ENCODE measurements at places on chromosomes 4 and X. TPM values are rescaled to one million over a fixed set of nuclear protein-coding genes. Genes with fewer than 3 reads are reported as not detected.

The EDNRA gene
- total RNA-seq, result 25.7 TPM

The IGSF1 gene
- 0.09 TPM for total RNA-seq

The HSD17B13 gene
- 4.2 TPM for total RNA-seq

The NCAPG gene
- 2.2 TPM for total RNA-seq

The TNIP3 gene
- total RNA-seq, result 0.95 TPM

The POF1B gene
- 2.5 TPM for total RNA-seq

The RPA4 gene
- total RNA-seq, result 1.5 TPM

The AR gene
- 5.0 TPM for total RNA-seq

The CT47B1 gene
- total RNA-seq, result not detected

The CHRNA9 gene
- not detected for total RNA-seq

The FDCSP gene
- not detected for total RNA-seq

The CXCL9 gene
- 1.3 TPM for total RNA-seq

The ETFDH gene
- 27.7 TPM for total RNA-seq

The PASD1 gene
- not detected for total RNA-seq

The USP17L20 gene
- total RNA-seq, result not detected

Measured in lower lobe of right lung (tissue), 2 donors.